ENCODE measurements at places on chromosomes 13 and 19.
A peak's percentile ranks its signal among the peaks of the same experiment; 100 is the strongest.

- DNase-seq = no peak
Measured at GRCh38 chr13:37123337-37123736, 17.9 kb upstream of the CSNK1A1L start.

- DNase-seq = no peak
Measured at GRCh38 chr13:98267080-98267912, 90.2 kb upstream of the RNF113B start.

GRCh38 chr19:10284065-10284959, 2.4 kb upstream of the ICAM4 start:
- no peak for DNase-seq

DNA sequence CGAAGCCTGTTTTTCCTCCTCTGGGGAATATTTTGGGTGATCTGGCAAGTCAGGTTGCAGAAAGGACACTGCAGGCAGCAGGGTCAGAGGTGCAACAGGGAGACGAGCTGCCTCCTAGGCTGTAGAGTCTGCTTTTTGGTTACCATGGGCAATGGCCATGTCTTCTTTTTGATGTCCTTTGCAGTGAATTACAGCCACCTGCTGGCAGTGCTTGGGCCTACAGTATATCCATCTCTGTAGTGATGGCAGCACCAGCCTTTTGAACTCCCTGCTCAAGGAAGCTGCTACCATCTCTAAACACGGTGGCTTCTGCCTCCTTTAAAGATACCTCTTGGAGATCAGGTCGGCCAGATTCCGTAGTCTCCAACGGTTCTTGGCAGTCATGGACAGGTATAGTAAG, 73.9 kb downstream of the WTIP start:
- no peak for DNase-seq

DNA sequence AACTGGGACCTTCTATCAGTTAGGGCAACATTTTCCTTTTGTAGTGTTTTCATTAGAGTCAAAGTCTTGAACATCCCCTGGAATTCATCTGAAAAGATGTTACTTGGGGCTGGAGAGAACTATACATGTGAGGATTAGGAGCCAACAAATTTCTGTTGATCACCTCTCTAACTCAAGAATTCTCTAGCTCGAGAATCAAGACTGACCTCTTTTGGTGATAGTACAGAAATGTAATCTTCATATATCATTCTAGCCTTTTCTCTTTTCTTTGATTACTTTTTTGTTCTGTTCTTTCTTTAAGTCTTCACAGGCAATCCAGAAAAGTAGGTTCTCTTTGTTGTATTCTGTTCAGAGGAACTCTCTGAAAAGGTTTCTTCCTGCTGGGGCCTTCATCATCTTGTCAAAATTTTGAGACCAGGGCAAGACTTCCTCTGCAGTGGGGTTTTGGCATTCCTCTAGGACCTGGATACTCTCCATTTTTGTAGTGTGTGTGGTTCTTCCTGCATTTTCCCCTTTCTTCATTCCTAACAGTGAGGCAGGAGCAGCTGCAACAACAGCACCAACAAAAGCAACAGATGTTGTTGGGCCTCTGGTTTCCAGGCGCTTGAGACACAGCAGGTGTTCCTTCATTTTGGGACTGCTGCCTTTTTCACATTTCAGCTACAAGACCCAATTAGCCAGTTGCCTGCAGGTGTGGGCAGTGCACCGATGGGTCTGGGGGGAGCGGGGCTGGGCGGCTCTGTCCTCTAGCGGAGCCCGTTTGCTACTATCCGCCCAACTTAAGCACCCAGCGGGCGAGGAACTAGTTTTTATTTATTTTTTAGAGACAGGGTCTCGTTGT, 26.2 kb downstream of the ELF1 start:
- no peak for DNase-seq

DNA sequence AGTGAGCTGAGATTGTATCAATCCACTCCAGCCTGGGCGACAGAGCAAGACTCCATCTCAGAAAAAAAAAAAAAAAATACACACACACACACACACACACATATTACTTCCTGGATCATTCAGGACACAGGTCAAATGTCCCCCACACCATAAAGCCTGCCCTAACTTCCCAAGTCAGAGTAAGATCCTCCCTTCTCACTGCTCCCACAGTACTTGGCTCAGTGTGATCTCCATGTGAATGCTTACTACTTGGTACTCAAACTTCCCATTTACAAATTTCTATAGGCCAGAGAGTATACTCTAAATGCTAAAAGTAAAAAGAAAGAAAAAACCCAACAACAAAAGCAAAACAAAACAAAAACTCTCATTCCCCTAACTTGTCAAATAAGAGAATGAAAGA, 386.8 kb downstream of the SLITRK6 start:
- DNase-seq = no peak

DNA sequence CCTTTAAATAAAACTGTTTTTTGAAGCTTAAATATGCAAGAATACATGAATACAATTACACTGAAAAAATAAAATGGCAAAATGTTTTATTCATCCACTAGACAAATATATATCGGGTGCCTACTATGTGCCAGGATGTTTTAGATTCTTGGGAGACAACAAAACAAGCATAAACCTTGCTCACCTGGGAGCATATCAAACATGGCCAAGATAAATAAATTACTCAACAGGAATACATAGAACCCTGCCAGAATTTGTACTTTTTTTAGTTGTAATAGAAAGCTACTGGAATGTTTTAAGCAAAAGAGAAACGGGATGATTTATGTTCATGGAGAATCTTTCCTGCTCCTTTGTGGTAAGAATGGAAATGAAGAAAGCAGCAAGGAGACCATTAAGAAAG, 2358.5 kb upstream of the PCDH20 start:
- DNase-seq = no peak

- DNase-seq = no peak
Measured at GRCh38 chr13:26074706-26075105, 22.9 kb upstream of the SHISA2 start.

DNA sequence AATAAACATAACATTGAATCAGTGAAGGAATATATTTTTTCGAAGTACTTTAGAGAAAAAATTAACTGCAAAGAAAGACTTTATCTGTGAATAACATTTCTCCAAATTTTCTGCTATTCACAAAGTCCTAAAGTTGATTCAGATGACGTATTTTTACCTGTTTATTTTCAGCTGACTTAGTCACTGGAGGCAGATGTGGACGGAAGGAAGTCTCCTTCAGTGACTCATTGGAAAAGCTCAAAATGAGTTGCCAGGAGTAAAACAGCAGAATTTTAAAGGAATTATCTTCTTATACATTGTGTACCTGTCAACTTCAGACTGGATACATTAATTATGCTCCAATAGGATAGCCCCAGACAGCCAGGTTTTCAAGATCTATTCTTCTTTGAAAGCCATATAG, 679.3 kb upstream of the GPC6 start:
- DNase-seq = no peak

- DNase-seq = no peak
Measured at GRCh38 chr13:95185851-95186250, 115.4 kb downstream of the ABCC4 start.

GRCh38 chr19:19081642-19082151, 17.9 kb downstream of the SLC25A42 start:
- no peak for DNase-seq

DNA sequence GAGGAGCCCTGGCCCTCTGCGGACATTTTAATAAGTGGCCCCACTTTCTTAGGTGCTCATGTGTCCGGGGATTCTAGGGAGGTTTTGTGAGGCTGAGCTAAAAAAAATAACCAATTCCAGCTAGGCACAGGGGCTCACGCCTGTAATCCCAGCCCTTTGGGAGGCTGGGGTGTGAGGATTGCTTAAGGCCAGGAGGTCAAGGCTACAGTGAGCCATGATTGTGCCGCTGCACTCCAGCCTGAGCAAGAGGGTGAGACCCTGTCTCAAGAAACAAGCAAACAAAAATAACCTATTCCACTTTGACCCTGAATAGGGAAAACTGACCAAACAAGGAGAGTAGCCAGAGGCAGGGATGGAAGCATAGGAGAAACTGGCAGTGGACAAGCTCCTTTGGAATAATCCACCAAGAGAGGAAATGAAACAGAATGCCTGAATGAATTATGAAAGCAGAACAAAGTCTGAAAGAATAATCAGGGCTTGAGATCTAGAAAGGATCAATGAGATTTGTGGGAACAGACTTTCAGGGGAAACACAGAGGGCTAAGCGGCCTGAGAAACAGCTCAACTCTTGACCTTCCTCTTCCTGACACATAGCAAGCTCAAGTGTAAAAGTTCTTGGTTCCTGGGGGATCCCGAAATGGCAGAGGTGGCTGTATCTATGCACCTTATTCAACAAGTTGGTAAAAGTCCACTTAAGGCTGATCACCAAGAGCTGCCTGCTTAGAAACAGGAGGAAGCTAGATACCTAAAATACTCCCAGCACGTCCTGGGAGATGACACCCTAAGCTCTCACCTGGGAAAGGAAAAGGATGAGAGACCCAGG, 30.1 kb upstream of the FFAR2 start:
- no peak for DNase-seq

DNA sequence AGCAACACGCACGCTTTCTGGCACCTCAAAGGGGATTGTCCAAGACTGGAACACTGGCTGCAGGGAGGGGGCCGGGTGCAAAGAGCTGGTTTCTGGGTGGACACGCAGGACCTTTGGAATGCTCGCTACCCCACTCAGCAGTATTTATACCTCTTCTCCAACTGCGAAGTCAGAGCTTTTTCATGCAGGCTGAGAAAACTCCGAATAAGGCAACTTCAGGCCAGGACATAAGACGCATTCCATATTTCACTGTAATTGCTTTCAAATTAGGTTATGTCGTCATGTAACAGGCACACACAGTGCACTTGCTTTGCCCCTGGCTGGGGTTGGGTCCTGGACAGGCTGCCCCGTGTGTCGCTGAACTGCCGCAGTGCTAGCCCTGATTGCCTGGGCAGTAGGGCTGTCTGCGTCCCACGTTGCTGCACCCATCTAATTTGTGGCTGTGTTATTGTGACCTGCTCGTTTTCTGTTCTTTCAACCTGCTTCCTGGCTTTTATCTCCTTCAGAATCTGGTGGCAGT, 44.5 kb downstream of the ACTN4 start:
- DNase-seq = no peak

DNA sequence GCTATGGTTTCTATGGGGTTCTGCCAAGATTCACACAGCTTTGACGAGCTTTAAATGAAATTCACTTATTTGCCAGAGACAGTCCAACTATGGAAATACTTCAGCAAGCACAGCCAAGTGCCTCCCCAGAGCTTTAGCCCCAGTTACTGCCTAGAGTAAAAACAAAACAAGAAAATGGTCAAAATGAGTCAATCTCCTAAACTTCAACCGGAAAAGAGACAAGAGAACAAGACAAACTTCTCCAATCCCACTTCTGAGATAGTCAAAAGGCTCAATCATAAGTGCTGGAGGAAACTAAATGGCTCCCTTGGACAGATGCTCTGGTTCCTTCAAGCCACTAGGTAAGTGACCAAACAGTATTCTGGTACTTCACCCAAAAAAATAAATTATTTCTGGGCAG, 65.8 kb downstream of the KATNAL1 start:
- peak; percentile 79 for DNase-seq

- peak; percentile 18 for DNase-seq
Measured at GRCh38 chr13:78241278-78241919, 322.8 kb upstream of the EDNRB start.

- DNase-seq = no peak
Measured at GRCh38 chr13:36288794-36289391, 8.7 kb downstream of the CCDC169 start.
